NCI-H460 (cell line): ENCODE measurements at places on chromosomes 4 and X. TPM values are rescaled to one million over a fixed set of nuclear protein-coding genes. Genes with fewer than 3 reads are reported as not detected.

Gene CT45A2
- not detected in 2 replicates for total RNA-seq

Gene AMBN
- not detected in 2 replicates for total RNA-seq

Gene USO1
- 60.7 and 65.9 TPM in 2 replicates for total RNA-seq

Gene CXCL1
- total RNA-seq = 507 and 527 TPM in 2 replicates

Gene JCHAIN
- total RNA-seq = not detected in 2 replicates

Gene SPON2
- total RNA-seq = 0.17 TPM in 1 of 2 replicates, not detected in the other

Gene SPARCL1
- total RNA-seq = not detected in 2 replicates

Gene UGT2A3
- not detected in 2 replicates for total RNA-seq

Gene OPHN1
- 3.0 and 3.6 TPM in 2 replicates for total RNA-seq

Gene ZC4H2
- total RNA-seq = 5.0 and 5.6 TPM in 2 replicates

Gene GAB3
- total RNA-seq = 0.20 and 0.89 TPM in 2 replicates

Gene ALB
- not detected in 2 replicates for total RNA-seq

Gene ATXN3L
- total RNA-seq = not detected in 2 replicates

Gene ADH6
- total RNA-seq = not detected in 2 replicates

Gene DHRSX
- total RNA-seq = 24.7 and 28.7 TPM in 2 replicates

Gene MMGT1
- 39.1 and 39.2 TPM in 2 replicates for total RNA-seq

Gene SLC7A11
- total RNA-seq = 208 and 225 TPM in 2 replicates

Gene SLITRK4
- 95.2 and 109 TPM in 2 replicates for total RNA-seq

Gene DAPP1
- not detected in 2 replicates for total RNA-seq

Gene RAB40A
- total RNA-seq = 0.05 TPM in 1 of 2 replicates, not detected in the other

Gene CYBB
- total RNA-seq = not detected in 2 replicates

Gene EOLA1
- total RNA-seq = 12.4 and 16.6 TPM in 2 replicates

Gene HMX1
- total RNA-seq = 0.20 TPM in 1 of 2 replicates, not detected in the other

Gene LRAT
- 0.38 and 0.79 TPM in 2 replicates for total RNA-seq

Gene RRAGB
- 8.9 and 9.8 TPM in 2 replicates for total RNA-seq

Gene DDX60
- total RNA-seq = 4.1 and 5.3 TPM in 2 replicates

Gene SNX12
- 56.0 and 63.4 TPM in 2 replicates for total RNA-seq

Gene BEX5
- 1.7 and 3.0 TPM in 2 replicates for total RNA-seq

Gene CENPVL1
- total RNA-seq = not detected in 2 replicates

Gene PNMA3
- not detected in 2 replicates for total RNA-seq

Gene POU3F4
- not detected in 2 replicates for total RNA-seq

Gene ADH7
- not detected in 2 replicates for total RNA-seq

Gene CLDN22
- not detected in 2 replicates for total RNA-seq

Gene MAOA
- total RNA-seq = 17.6 and 18.2 TPM in 2 replicates

Gene GUCY1A1
- total RNA-seq = 0.55 and 0.92 TPM in 2 replicates

Gene AKAP14
- not detected in 2 replicates for total RNA-seq

Gene TCEAL3
- 3.2 and 5.0 TPM in 2 replicates for total RNA-seq

Gene RASGEF1B
- 0.15 TPM in 1 of 2 replicates, not detected in the other for total RNA-seq

Gene PABPC1L2B
- not detected in 2 replicates for total RNA-seq

Gene CDKL5
- 4.6 and 6.3 TPM in 2 replicates for total RNA-seq

Gene FUNDC2
- total RNA-seq = 87.5 and 98.1 TPM in 2 replicates
